Activated CD8-positive, alpha-beta memory T cell treated with anti-CD3 and anti-CD28 coated beads, Interleukin-2, amount 50 U/mL, for 48 hours (primary cell): ENCODE measurements at places on chromosomes 2 and 18.

DNA sequence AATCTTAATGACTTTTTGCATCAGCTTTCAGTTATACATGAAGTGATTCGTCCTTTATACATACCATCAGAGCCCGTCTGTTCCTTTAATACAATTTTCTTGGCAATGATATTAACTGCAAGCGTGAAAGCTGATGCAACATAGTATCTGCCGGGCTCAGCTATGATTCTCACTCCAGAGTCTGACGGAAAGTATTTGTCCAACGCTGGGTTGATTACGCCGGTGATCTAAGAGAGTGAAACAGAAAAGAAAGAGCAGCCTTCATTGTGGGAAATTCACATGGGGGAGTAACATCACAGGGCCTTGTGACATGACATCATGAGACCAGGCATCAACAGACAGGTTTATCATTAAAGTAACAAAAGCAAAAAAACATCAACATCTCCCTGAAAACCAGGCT lies 6.2 kb downstream of the ODC1 start:
- DNase-seq: no peak

DNA sequence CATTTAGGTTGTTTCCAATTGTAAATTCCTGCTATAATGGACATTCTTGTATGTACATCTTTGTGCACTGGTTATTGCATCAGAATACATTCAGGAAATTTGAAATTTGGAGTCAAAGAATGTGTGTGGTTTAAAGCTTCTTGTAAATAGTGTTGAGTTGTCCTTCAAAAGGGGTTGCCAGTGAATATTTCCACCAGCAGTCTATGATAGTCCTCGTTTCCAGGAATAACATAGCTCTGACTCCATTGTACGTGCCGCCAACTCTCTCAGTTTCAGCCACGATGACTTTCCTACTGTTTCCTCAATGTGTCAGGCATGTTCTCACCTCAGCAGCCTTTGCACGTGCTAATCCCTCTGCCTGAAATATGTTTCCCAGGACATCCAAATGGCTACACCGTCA lies 10.9 kb upstream of the HS6ST1 start:
- no peak for DNase-seq

- no peak for DNase-seq
Measured at GRCh38 chr18:44229693-44230108, 451.0 kb upstream of the SETBP1 start.

DNA sequence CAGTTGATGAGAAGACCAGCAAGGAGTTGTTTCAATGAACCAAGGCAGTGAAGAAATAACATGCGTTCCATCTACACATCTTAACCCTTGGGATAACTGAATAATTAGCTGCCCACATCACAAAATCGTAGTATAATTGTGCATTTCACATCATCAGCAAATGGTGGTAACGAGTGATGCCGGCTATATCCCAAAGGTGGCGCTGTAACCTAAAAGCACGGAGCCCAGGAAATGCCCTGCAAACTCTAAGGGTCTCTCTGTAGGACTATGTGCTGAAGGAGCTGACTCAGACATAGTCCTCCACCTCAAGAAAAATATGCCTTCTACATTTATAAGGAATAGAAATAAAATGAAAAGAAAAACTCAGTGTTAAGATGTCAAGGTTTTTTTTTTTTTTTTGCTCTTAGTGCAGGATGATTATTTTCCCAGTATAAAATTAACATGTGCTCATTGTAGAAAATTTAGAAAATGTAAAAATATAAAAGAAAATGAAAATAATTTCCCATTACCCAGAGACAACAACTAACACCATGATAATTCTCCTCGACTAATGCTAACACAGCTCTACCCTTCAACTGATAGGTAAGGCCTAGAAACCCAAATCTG lies 23.1 kb upstream of the DSG3 start:
- no peak for DNase-seq
